ENCODE measurements at places on chromosomes 2 and 18. TPM values are rescaled to one million over a fixed set of nuclear protein-coding genes. Genes with fewer than 3 reads are reported as not detected.

- no peak overlapping the region for H3K27ac ChIP-seq
- H3K4me1 ChIP-seq = no peaks in the 10 kb centered on the region
- no peak for DNase-seq
- H3K27me3 ChIP-seq = no peaks in the 10 kb centered on the region
- H3K36me3 ChIP-seq = no peaks in the 10 kb centered on the region
Observed at GRCh38 chr2:145771525-145771924, 1251.6 kb upstream of the ZEB2 start.

DNA sequence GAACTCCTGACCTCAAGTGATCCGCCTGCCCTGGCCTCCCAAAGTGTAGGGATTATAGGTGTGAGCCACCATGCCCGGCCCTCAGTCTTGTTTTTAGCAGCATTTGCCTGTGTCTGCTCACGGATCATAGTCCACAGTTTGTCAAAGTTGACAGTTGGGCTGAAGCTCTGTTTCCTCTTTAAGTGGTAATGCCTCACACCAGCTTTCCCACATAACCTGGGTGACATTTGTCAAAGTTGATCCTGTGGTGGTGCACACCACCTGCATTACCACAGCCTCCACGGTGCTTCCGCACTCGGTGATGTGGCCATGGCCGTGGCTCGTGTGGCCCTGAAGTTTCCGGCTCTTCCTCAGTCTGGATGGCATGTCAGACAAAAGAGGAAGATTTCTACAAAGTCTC lies 27.1 kb downstream of the RAB31 start:
- no peaks in the 10 kb centered on the region for H3K36me3 ChIP-seq
- no peak overlapping the region for H3K4me3 ChIP-seq
- DNase-seq = no peak
- H3K27me3 ChIP-seq = no peaks in the 10 kb centered on the region

- no peak for DNase-seq
- no peaks in the 10 kb centered on the region for H3K36me3 ChIP-seq
- no peaks in the 10 kb centered on the region for H3K27me3 ChIP-seq
- no peak overlapping the region for H3K27ac ChIP-seq
- H3K4me1 ChIP-seq = no peaks in the 10 kb centered on the region
Observed at GRCh38 chr2:120876526-120877280, 141.0 kb downstream of the GLI2 start.

- H3K27ac ChIP-seq = no peak overlapping the region
- no peaks in the 10 kb centered on the region for H3K4me1 ChIP-seq
- no peak for DNase-seq
- H3K4me3 ChIP-seq = no peak overlapping the region
Observed at GRCh38 chr2:130263606-130264005, 65.4 kb upstream of the TUBA3E start.

GRCh38 chr2:152510621-152511020 lies 175.6 kb downstream of the FMNL2 start:
- DNase-seq = no peak
- no peaks in the 10 kb centered on the region for H3K4me1 ChIP-seq

GRCh38 chr2:96393989-96394761 lies 58.6 kb downstream of the NCAPH start:
- no peaks in the 10 kb centered on the region for H3K27me3 ChIP-seq
- H3K36me3 ChIP-seq = no peaks in the 10 kb centered on the region
- no peak overlapping the region for H3K27ac ChIP-seq
- no peak for DNase-seq

DNA sequence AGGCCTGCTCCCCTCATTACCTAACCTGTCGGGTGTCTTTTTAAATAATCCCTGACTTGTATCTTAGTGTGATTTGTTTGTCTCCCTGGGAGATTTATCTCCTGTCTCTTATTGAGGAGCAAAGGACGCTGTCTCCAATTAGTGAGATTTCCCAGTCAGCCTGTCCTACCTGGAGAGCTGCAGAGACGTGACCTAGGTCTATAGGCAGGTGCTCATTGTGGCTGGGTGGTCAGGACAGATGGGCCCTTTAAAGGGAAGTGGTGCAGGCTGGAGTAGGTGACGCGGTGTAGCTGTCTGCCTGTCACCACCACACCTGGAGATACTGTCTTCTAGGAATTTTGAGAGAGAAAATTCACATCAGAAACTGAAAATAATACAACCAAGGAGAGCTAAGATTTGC lies 28.0 kb downstream of the PLB1 start:
- H3K4me1 ChIP-seq = no peaks in the 10 kb centered on the region
- H3K27me3 ChIP-seq = no peaks in the 10 kb centered on the region
- no peak overlapping the region for H3K4me3 ChIP-seq
- no peak overlapping the region for H3K27ac ChIP-seq

DNA sequence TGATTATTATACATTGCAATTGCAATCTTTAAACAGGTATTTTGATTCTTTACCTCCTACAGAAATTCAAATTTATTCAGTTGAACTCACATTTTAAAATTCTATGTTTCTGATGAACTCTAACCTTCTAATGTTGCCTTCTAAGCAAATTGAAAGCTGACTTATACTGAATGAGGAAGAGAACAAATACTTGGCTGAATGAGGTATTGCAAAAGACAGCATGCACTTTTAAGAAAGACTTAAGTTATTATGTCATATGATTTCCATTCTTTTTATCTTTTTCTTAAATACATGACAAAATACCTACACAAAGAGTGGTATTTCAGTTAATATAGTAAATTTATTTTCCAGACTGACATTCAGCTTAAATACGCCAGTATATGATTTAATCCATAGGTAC lies 64.7 kb downstream of the FAM228A start:
- H3K27me3 ChIP-seq = no peaks in the 10 kb centered on the region
- H3K36me3 ChIP-seq = no peaks in the 10 kb centered on the region
- H3K4me3 ChIP-seq = no peak overlapping the region
- no peak for DNase-seq
- no peaks in the 10 kb centered on the region for H3K4me1 ChIP-seq

DNA sequence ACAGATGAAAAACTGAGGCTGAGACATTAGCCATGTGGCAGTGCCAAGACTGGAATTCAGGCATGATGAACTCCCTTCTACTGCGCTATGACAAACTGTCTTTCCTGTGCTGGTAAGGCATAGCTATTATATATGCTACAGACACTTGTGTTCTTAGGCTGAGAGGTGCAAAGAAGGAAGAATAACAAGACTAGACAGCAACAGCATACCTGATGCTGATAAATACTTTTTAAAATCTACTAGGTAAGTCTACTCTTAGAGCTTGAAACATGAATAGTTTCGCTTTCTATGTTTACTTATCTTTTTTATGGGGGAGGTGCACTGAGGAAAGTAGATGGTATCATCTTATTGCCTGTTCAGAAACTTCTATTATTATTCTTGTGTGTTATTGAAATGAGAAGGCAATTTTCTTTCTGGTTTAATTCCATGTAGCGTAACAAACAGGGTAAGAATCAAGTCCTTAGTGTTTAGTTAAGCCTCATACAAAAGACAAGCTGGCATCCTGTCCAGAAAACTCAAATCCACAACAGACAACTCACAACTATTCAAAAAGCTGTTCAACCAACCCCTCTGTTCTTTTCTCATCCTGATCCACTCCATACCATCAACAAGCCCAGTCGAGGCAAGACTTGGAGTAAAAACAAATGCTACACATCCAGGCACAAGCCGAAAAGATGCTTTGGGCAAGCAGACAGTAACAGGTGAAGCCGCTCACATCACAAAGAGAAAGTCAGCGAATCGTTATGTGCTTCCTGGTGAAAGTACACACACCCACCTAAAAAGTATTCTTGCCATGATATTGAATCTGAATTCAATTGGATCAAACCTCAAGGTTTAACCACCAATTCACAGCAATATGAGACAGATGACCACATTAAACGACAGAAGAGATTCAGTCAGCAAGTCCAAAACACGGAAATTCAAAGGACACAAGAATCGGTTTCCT lies 1.5 kb downstream of the TTC32 start:
- H3K36me3 ChIP-seq = no peaks in the 10 kb centered on the region
- H3K27ac ChIP-seq = peak overlapping the region; percentile 87
- peak; percentile 31 for DNase-seq
- H3K4me1 ChIP-seq = peaks cover 4% of the 10 kb centered on the region
- peak overlapping the region; percentile 65 for H3K4me3 ChIP-seq

DNA sequence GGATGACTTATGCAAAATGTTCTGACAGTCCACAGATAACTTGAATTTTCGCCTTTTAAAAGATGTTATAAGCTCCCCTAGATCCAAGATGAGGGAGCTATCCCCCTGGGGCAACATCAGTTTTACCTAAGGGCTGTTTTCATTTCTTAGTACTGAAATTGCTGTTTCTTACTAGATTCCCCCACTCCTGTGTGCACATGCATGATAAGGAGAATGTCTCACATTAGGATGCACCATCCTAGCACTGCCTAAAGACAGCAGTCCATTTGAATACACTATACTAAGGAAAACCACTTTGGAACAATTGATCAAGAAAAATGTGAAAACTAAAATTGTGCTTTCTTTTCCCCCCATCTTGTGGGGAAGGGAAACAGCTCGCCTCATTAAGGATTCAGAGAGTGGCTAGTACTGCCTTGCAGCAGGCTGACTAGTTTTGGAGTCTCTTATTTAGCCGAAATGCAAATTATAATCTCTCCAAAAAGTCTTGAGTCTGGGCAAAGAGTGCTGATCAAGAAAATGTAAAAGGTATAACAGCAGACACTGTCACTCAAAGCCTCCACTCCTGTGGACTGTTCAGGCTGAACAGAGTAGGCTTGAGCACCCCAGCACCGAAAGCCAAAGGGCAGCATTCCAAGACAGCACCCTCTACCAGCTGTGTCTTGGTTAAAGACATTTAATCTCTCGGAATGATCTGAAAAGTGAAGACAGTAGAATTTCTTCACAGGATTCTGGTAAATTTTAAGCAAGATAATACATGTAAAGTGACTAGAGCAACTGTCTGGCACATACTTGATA lies 65.0 kb downstream of the ZNF385B start:
- H3K36me3 ChIP-seq = no peaks in the 10 kb centered on the region
- no peak overlapping the region for H3K27ac ChIP-seq
- no peaks in the 10 kb centered on the region for H3K4me1 ChIP-seq
- no peaks in the 10 kb centered on the region for H3K27me3 ChIP-seq

- H3K4me1 ChIP-seq = no peaks in the 10 kb centered on the region
- H3K27ac ChIP-seq = no peak overlapping the region
- DNase-seq = no peak
- no peaks in the 10 kb centered on the region for H3K36me3 ChIP-seq
- no peak overlapping the region for H3K4me3 ChIP-seq
- no peaks in the 10 kb centered on the region for H3K27me3 ChIP-seq
Observed at GRCh38 chr2:151833984-151834383, 5.8 kb upstream of the ARL5A start.

DNA sequence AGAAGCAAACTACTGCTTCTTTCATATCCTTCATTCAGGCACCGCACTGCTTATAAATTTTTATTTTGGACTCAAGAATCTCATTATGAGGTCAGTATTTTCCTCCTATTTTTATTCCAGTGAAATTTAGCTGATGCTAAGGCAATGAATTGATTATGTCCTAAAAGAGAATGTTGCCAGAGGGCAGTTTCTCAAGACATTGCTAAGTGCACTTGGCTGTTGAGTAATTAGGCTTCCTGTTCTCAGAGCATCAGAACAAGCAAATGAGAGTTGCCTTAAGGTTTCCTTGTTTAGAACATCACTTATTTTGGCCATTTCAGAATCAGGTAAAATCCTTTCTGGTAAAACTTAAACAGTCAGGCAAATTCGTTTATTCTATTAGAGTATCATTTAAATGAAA lies 548.6 kb upstream of the ZEB2 start:
- H3K27ac ChIP-seq = no peak overlapping the region
- no peaks in the 10 kb centered on the region for H3K36me3 ChIP-seq
- H3K4me3 ChIP-seq = no peak overlapping the region
- no peak for DNase-seq
- H3K4me1 ChIP-seq = no peaks in the 10 kb centered on the region

GRCh38 chr2:113795405-113795920 lies 39.0 kb upstream of the SLC35F5 start:
- no peak overlapping the region for H3K4me3 ChIP-seq
- peaks cover 7% of the 10 kb centered on the region for H3K4me1 ChIP-seq
- H3K27me3 ChIP-seq = no peaks in the 10 kb centered on the region
- DNase-seq = no peak

GRCh38 chr18:456361-457139 lies 44.0 kb downstream of the COLEC12 start:
- H3K4me3 ChIP-seq = no peak overlapping the region
- no peaks in the 10 kb centered on the region for H3K27me3 ChIP-seq

GRCh38 chr2:200156166-200156835 lies 150.2 kb upstream of the SPATS2L start:
- H3K4me1 ChIP-seq = no peaks in the 10 kb centered on the region
- H3K4me3 ChIP-seq = no peak overlapping the region
- no peaks in the 10 kb centered on the region for H3K36me3 ChIP-seq
- no peak for DNase-seq
- H3K27me3 ChIP-seq = no peaks in the 10 kb centered on the region

GRCh38 chr2:190344276-190344827 lies 963 bp downstream of the INPP1 start:
- DNase-seq = peak; percentile 75
- H3K27ac ChIP-seq = peak overlapping the region; percentile 91
- no peaks in the 10 kb centered on the region for H3K36me3 ChIP-seq

DNA sequence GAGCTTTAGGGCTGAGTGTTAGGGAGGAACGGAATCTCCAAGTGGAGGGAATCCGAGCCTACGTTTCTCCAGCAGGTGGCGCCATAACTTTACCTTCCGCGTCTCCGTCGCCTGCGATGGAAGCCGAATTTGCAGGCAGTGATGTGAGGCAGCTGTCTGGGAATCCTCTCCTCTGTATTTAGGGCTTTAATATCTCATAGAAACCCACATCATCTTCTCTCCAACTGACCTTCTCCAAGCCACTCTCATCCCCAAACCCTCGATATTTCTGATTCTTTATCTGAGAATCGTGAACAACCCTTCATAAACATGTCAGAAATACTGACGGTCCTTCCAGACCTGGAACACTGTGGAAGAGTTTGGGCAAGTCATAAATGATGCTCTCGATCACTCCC lies 27.5 kb downstream of the SIX2 start:
- H3K27me3 ChIP-seq = no peaks in the 10 kb centered on the region
- no peak overlapping the region for H3K27ac ChIP-seq
- no peak overlapping the region for H3K4me3 ChIP-seq
- H3K4me1 ChIP-seq = no peaks in the 10 kb centered on the region

DNA sequence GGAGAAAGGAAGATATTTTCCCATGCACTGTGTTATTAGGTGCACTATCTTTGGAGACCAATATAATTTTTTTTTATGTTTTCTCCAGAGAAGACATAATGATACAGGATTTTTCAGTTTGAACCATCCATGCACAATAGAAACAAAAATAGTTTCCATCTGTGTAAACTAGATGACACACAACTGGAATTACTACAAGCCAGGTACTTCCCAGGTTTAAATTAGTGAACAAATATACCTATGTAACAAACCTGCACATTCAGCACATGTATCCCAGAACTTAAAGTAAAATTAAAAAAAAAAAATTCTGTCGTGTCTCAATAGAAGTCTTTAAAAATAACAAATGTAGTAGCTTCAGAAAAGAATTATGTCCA lies 1616.8 kb upstream of the ACVR2A start:
- H3K27me3 ChIP-seq = no peaks in the 10 kb centered on the region
- no peak overlapping the region for H3K27ac ChIP-seq
- no peaks in the 10 kb centered on the region for H3K4me1 ChIP-seq
- no peak overlapping the region for H3K4me3 ChIP-seq
- no peak for DNase-seq

GRCh38 chr2:142791335-142791734 lies 86.1 kb upstream of the KYNU start:
- no peaks in the 10 kb centered on the region for H3K36me3 ChIP-seq
- no peak overlapping the region for H3K27ac ChIP-seq
- no peaks in the 10 kb centered on the region for H3K4me1 ChIP-seq
- no peak overlapping the region for H3K4me3 ChIP-seq
- no peak for DNase-seq

The SMARCAL1 gene
- total RNA-seq = 13.8 TPM

The PSMD14 gene
- total RNA-seq = 58.6 TPM

The PLGLB1 gene
- 4.2 TPM for total RNA-seq

The FEV gene
- 2.9 TPM for total RNA-seq

The GAL3ST2 gene
- total RNA-seq = 70.2 TPM

The HOXD10 gene
- 1.9 TPM for total RNA-seq

The ABCG5 gene
- 0.29 TPM for total RNA-seq

The TRIM43 gene
- not detected for total RNA-seq

The DLX1 gene
- not detected for total RNA-seq

The MAL gene
- 3.5 TPM for total RNA-seq
